ENCODE measurements at places on chromosomes 2 and 18.

DNA sequence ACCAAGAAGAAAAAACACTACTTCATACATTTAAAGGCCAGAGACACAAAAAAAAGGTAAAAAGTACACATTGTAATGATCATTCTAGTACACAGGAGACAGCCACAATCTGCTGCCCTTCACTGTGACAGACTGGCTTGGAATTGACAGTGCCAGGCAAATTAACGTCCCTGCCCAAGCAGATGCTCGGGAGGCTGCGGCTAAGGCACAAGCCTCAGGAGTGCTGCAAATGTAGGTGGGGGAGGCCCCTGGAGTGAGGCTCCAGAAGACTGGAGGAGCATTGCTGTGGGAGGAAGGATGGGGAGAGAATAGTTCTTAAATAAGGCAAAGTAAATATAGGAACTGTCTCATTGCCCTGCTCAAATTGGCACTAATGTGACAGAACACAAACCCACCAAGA lies 18.6 kb downstream of the ERCC3 start:
- DNase-seq: no peak

- DNase-seq: peak; percentile 78
These were observed 19.1 kb downstream of the KCNE4 start for GRCh38 chr2:223071139-223071538.

GRCh38 chr2:229431327-229431954 lies 160.4 kb upstream of the PID1 start:
- DNase-seq: peak; percentile 61

DNA sequence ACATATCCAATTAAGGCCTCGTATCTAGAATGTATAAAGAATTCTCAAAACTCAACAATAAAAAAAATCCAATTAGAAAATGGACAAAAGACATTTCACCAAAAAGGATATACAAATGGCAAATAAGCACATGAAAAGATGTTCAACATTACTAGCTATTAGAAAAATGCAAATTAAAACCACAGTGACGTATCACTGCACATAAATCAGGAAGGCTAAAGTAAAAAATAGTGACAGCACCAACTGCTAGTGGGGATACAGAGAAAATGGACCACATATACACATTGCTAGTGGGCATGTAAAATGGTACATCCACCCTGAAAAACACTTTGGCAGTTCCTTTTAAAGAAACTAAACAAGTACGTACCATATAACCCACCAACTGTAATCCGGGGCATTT lies 59.7 kb downstream of the SMAD4 start:
- no peak for DNase-seq

- DNase-seq: no peak
These were observed 66.9 kb upstream of the CAVIN2 start for GRCh38 chr2:191913796-191914195.

DNA sequence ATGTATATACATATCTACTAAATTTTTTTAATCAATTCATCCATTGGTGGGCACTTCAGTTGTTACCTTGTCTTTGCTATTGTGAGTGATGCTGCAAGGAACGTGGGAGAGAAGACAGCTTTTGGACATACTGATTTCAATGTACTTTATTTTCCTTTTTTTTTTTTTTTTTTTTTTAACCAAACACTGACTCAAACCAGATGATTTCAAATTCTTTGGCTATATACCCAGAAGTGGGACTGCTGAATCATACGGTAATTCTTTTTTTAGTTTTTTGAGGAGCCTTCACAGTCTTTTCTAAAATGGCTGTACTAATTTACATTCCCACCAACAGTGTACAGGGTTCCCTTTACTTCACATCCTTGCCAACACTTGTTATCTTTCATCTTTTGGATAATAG lies 204.7 kb downstream of the INSIG2 start:
- DNase-seq: peak; percentile 49

GRCh38 chr2:3902131-3902530 lies 198.8 kb downstream of the DCDC2C start:
- DNase-seq: no peak

DNA sequence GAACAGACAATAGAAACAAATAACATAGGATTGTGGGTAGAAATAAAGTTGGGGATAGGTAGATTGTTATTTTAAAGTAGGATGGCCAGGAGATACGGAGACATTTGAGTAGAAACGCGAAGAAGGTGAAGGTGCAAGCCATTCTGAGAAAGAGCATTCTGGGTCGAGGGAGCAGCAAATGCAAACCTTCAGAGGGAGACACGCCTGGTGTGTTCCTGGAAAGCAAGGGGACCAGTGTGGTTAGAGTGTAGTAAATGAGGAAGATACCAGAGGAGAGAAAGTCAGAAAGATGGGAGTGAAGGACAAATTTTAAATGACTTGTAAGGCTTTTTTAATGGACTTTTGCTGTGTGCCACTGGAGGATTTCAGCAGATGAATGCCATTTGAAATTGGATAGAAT lies 1.7 kb downstream of the CYP20A1 start:
- DNase-seq: no peak

DNA sequence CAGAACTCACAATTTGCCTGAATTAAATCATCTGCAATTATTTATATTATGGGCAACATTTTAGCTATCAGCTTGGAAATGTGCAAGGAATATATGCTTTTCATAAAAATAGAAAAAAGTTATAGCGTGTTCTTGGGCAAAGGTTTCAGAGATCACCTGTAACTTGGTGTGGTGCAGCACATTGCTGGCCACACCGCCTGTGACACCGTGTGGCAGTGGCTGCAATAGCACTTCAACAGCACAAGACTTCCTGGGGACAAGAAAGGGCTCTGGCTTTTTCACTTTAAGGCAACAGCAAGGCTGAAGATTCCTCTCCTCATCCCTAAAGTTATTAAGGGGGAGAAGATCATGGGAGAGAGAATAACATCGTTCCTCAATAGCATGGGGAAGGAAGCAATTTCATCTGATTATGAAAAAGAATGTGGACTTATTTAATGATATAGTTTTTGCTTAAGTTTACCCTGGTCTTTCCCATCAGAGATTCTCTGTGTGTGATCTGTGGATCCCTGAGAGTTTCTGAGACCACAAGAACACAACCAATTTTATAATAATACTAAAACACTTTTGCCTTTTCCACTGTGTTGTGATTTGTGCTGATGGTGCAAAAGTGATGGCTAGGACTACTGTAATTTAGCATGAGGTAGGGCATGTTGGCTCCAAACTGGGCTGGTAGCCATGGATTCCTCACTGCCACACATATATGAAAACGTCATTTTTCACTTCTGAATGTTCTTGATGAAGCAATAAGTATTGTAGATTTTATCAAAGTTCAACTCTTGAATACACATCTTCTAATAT lies 15.0 kb upstream of the SERPINB3 start:
- no peak for DNase-seq

- no peak for DNase-seq
These were observed 15.1 kb downstream of the ASB18 start for GRCh38 chr2:236249066-236249465.

DNA sequence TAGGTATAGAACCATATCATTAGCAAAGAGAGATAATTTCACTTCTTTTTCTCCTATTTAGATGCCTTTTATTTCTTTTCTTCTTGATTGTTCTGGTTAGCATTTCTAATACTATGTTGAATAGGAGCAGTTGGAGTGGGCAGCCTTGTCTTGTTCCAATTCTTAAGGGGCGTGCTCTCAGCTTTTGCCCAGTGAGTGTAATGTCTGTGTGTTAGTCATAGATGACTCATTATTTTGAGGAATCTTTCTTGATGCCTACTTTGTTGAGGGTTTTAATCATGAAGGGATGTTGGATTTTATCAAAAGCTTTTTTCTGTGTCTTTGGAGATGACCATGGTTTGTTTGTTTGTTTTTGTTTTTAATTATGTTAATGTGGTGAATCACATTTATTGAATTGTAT lies 1453.1 kb upstream of the SLC39A10 start:
- no peak for DNase-seq

DNA sequence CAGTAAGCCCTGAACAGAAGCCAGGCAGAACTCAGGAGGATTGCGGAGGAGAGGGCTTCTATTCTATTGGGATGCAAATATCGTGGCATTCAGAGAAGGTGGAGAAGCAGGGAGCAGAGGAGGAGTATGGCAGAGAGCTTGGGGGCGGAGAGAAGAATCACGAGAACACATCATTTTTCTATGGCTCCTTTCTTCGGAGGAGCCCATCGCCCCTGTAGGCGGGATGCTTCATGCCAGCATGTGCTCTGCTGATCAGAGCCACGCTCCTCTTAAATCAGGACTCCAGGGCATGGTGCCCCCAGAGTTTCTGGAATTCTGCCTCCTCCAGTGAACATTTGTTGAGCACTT lies 71.1 kb downstream of the CIB4 start:
- DNase-seq: no peak

- DNase-seq: no peak
These were observed 35.6 kb downstream of the SLC25A12 start for GRCh38 chr2:171858397-171858958.

GRCh38 chr2:209614690-209615369 lies 156.8 kb upstream of the UNC80 start:
- DNase-seq: no peak

DNA sequence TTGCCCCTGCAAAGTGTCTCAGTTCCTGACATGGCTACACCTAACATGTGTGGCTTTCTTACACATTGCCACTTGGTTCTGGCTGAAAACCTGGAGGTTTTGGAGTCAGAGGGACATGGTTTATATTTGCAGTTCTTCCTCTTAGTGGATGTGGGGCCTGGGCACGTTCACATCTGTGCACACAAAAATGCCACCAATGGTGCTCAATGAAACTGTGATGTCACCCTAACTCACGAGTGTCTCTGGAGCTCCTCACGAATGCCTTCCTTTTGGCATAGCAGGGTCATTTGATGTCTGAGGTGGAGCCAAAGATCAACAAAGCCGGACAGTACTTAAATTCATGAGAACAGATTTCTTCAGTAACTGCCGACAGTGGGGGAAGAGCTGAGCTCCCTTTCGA lies 231.7 kb upstream of the HS6ST1 start:
- DNase-seq: no peak

GRCh38 chr2:189111063-189111715 lies 68.4 kb downstream of the COL5A2 start:
- DNase-seq: no peak

DNA sequence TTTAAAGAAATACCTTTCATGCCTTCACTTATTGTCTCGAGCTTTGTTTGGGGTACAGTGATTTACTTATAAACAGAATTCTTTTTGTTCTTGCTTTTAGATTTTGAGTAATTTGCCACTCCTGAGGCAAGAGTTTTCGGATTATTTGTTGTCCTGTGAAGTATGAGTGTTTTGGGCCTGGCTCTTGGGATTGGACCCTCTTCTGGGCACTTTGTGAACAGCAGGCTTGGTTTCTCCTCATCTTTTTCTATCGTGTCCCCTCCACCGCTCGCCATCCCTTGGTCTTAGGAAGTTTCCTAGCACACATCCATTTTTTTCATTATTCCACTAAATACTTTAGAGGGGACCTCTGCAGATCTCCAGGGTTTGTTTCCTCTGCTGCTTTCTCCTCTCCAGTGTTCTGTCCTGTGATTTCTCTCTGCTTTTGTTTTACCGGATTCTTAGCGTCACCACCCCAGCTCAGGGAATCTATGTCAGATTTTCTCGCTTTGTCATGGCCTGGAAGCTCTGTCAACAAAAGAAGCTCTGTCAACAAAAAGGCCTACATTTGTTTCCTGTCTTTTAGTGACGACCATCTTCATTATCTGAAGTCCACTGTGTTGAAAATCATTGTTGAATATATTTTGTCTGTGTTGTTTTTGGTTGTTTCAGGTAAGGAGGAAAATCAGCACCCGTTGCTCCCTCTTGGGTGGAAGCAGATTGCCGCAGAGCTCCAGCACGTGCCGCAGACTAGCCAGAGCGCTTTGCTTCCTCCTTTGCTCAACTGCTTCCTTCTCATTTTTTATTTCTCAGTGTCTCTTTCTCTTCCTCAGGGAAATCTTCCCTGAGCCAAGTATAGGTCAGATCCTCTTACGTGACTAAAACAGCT lies 27.8 kb downstream of the ANKRD62 start:
- DNase-seq: no peak

- no peak for DNase-seq
These were observed 131.2 kb downstream of the CBLN2 start for GRCh38 chr18:72412927-72413326.

DNA sequence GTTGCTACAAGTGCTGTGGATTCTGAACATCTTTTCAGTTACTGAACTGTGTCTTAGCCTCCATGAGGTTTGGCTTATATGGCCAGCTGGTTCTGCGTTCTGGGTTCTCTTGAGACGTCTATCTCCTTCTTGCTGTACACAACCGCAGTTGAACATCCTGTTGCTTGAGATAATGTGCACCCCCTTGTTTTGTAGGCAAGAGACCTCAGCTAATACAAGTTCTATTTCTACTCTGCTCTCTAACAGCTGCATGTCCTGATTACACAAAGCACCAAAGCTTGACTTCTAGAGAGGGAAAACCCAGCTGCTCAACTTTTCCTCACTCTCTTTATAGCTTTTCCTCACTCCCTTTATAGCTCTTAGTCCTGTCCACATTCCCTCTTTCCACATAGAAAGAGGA lies 176.0 kb downstream of the LTBP1 start:
- no peak for DNase-seq

Data from muscle of back (tissue), 13 donors.